NCI-H774 (cell line): ENCODE measurements at places on chromosomes 2 and 18.

DNA sequence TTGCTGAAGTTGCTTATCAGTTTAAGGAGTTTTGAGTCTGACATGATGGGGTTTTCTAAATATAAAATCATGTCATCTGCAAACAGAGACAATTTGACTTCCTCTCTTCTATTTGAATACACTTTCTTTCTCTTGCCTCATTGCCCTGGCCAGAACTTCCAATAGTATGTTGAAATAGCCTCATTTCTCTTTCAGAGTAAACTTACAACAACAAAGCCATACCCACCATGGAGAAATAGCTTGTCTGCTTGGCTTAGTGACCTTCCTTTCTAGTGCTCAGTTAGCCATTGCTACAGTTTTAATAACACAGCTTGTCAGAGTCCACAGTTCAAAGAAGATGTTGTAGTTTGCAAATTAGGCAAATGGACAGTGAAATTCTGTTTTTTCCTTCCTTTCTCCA is 228.0 kb downstream of the ETAA1 start:
- no peak for DNase-seq

GRCh38 chr2:177403838-177404237 is 11.3 kb downstream of the AGPS start:
- DNase-seq, result no peak

DNA sequence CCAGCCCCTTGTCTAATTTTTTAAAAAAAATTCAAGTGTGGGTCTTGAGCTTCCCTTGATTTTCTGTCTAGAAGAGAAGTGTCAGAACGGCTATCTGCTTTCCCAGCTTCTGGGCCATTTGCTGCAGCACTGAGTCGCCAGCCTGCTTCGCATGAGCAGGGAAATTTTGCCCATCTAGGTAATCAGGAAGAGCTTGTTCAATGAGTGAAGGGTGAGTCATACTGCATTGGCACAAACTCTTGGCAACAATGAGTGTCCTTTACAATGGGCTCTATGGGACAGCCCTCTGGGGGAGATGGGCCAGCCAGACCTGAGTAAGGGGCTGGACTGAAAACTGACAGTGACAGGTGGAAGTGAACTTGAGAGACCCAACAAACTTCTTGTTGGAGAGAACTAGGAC is 2.4 kb upstream of the RNF144A start:
- DNase-seq, result no peak

DNA sequence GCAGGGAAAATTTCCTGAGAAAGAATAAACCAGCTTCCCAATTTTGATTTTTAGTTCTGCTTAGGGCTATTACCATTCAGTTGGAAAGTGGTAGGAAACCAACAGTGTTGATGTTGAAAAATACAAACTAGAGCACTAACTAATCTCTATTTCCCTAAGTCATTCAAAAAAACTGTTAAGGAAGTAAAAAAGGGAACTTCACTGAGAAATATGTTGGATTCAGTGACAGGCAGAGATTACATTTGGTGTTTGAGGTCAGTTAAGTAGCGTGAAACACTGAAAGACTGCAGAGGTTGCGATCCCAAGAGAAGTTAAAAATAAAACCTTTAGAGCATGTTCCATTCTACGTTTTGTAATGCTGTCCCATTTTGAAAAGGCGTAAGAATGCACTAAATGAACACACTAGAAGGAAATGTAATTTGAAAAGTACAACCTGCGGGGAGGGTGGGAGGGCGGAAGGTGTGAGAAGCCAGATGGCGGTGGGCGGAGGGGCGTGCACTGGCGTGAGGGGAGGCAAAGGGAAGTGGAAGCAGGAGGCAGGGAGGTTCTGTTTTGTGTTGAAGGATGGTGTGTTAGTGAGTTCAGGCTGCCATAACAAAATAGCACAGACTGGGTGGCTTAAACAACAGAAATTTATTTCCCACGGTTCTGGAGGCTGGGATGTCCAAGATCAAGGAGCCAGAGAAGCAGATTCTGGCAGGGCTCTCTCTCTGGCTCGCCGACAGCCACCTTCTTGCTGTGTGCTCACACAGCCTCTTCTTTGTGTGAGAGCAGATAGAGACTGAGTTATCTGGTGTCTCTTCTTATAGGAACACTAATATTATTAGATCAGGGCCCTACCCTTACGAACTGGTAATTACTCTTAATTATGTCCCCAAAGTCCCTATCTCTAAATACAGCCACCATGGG is 94.3 kb upstream of the KCTD1 start:
- no peak for DNase-seq

GRCh38 chr2:62293490-62294271 is 97.8 kb downstream of the B3GNT2 start:
- DNase-seq, result peak; percentile 23

DNA sequence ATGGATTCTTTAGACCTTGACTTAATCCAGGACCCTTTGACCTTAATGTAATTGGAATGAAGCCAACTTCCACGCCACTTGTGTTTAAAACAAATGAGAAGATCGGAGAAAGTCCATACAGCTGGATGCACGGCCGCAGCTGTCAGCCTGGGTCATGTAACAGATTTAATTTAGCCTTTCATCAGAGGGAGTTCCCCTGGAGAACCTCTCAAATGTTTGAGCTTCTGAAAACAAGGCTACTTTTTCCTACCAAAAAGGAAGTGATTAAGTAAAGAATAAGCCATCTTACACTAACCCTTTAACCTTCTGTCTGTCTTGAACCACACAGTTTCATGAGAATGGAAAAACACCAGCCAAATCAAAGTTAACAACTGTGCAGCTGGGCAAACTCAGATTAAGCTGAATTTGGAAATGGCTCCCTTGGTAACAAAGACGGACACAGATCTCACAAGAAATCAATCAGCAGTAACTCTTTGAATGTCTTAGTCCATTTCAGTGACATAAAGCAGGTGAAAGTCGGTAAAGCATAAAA is 103.6 kb downstream of the DOCK10 start:
- DNase-seq, result peak; percentile 27

DNA sequence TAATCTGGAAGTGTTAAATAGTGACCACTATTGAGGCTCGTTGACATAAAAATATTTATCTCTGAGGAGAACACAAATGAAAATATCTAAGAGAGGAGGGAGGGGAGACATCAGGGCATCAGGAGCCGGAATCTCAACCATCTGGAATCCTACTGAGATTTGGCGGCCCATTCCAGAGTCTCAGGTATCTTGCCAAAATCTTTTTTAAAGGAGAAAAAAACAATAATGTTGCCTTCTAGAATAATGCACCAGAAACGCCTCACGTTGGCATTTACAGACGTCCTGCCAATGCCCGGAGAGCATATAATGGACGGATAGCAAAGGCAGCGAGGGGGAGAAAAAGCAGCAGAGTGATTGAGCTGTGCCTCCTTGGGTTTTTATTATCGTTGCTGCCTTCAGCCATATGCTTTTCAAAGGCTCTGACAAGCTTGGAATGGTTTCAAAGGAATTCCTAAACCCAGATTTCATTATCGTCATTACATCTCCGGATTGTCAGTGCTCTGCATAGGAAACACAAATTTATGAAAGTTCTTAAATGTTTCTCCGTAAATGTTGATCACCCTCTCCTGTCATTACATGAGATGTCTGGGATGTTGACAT is 30.9 kb upstream of the EGR4 start:
- DNase-seq, result no peak

GRCh38 chr2:20410556-20411277 is 36.2 kb upstream of the RHOB start:
- DNase-seq, result no peak

DNA sequence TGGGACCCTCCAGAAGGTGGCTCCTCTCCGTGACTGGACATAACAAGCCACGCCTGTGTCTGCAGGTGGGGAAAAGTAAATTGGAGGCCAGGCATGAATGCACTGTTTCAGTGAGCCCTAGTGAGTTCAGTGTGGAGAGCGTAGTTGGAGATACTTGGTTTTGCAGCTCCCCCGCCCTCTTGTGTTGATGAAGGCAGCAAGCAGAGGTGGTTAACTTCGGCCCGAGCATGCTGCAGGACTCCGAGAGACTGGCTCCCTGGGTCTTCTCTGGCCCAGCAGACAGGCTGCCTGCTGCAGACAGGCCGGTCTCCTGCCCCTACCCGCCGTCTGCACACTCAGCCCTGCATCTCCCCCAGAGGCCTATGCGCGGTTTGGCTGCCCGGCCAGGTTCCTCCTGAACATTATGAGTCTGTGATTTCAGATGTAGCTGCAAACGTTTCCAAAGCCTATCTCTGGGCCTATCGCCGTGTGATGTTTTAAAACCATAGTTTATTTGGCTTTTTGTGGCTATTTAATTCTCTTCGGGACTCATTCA is 102.4 kb downstream of the LDLRAD4 start:
- DNase-seq, result no peak

DNA sequence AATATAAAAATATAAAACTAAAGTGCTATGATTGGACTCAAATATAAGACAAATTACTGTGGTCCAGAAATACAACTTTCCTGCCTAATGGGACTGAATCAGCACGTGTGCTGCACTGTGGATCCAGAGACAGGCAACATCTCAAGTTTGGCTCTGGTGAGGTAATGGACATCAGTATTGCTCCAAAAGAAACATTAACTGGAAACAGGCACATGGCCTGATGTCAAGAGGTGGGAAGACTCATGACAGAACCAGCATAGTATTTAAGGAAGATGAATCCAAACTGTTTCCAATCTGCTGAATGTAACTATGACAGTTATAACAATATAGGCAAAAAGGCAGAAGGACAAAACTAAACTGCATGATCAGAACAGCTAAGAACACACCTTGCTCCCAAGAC is 354.6 kb downstream of the FSIP2 start:
- DNase-seq, result no peak

GRCh38 chr2:151840216-151841046 is 12.2 kb upstream of the ARL5A start:
- DNase-seq, result no peak

DNA sequence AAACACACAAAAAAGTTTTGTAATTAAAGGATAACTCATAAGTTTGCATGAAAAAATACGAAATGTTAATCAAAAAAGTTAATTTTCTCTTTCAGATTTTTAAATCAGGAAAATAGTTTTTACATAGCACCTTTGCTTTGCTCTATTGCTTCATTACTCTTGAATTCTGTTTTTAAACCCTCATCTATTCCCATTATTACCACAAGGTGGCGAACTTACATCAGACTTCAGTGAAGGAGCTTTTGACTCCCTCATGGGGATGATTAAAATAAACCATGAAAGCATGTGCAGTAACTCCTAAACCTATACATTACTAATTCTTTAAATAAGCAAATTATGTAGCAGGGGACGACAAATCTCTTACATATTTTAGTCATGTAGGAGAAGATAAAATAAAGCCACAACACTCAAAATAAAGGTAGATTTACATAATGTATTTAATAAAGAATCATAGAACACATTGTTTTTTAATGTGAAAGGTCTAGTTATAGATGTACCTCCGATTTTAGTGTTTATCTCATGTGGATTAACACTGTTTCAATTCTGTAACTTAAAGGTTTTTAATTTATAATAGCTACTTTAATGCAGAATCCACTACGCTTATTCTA is 105.2 kb downstream of the NETO1 start:
- DNase-seq, result peak; percentile 72

GRCh38 chr2:36809069-36809445 is 112.5 kb downstream of the VIT start:
- no peak for DNase-seq

- peak; percentile 22 for DNase-seq
Measured at GRCh38 chr18:77248873-77249568, 627 bp upstream of the GALR1 start.

GRCh38 chr2:6418291-6418690 is 447.4 kb downstream of the CMPK2 start:
- DNase-seq, result no peak
